MG63 (cell line): ENCODE measurements at places on chromosomes 4 and X. TPM values are rescaled to one million over a fixed set of nuclear protein-coding genes. Genes with fewer than 3 reads are reported as not detected.

SYNPO2 gene
- 0.10 and 0.46 TPM in 2 replicates for total RNA-seq

CENPVL1 gene
- not detected in 2 replicates for total RNA-seq

CFP gene
- total RNA-seq: not detected in 2 replicates

FAM50A gene
- total RNA-seq: 33.4 and 35.4 TPM in 2 replicates

DNA sequence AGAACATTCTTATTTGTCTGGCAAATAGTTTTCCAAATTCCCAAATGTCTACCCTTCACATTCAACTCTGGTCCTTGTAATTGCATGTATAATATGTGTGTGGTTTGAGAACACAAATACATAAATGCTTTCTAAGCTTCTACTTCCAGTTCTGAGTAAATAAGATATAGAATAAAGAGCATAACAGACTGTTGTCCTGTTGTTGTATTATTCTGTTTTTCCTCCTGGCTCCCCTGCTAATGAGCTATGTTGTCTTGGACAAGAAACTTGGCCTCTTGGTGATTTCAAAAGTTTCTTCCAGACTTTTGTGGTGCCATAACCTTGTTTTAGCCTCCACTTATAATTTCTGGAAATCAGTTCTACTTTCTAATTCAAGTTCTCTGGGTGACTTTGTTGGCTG is 75.3 kb upstream of the USP38 start:
- DNase-seq: no peak

GRCh38 chr4:112266823-112267222 is 18.9 kb downstream of the TIFA start:
- DNase-seq: no peak

GRCh38 chr4:150140774-150141400 is 62.6 kb downstream of the DCLK2 start:
- DNase-seq: no peak

DNA sequence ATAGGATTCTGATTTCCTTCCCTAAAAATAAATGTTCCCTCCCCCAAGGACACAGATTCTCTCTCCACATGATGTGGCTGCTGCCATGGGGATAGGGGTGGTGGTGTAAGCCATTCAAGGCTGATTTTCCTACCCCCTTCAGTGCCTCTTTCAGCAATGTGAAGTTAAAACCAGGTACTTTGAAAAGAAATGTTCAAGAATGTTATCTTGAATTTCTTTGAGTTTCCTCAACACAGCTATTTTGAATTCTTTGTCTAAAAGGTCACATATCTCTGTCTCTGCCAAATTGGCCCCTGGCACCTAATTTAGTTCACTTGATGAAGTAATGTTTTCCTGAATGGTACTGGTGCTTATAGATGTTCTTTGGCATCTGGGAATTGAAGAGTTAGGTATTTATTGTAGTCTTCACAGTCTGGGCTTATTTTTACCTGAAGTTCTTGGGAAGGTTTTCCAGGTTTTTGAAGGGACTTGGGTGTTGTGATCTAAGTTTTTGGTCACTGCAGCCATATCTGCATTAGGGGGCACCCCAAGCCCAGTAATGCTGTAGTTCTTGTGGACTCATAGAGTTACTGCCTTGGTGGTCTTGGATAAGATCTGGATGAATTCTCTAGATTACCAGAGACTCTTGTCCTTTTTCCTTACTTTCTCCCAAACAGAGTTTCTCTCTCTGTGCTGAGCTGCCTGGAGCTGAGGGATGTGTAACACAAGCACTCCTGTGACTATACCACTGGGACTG is 7.6 kb upstream of the DIPK2B start:
- no peak for DNase-seq

RAI2 gene
- not detected in 2 replicates for total RNA-seq

- no peak for DNase-seq
Observed at GRCh38 chr4:5120468-5120867, 69.2 kb downstream of the STK32B start.

- peak; percentile 60 for DNase-seq
Observed at GRCh38 chrX:104270916-104271512, 16.3 kb upstream of the ESX1 start.

GRCh38 chrX:54808109-54808604 is 612 bp downstream of the MAGED2 start:
- peak; percentile 49 for DNase-seq

DNA sequence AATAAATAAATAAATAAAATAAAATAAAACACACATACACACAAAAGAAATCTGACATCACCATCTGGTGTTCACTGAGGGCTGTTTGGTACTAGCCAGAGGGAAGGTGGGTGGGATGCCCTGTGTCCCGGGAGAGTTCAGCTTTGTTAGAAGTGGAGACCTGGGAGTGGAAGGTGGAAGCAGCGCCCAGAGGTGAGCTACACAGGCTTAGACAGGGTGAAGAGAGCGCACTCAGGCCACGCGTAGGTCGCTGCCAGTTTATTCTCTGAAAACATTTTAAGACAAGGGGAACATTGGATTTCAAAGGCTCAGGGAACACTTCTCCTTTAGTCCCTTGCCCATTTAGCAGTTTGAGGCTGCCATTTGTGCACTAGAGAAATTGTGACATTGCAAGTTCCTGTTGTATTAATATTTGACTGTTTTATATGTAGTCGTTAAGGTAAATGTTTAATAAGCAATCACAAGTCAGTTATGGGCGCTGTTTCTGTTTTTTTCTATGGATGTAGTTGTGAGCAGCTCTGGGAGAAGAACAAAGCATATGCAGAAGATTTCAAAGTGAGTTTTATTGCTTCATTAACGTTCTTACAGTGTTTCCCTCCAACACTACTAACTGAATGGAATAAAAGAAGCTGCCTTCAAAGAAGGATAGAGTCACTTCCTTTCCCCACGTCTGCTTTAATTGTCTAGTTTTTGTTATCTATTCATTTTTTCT is 405.5 kb upstream of the NR3C2 start:
- DNase-seq: no peak

NRK gene
- not detected in 2 replicates for total RNA-seq

DNA sequence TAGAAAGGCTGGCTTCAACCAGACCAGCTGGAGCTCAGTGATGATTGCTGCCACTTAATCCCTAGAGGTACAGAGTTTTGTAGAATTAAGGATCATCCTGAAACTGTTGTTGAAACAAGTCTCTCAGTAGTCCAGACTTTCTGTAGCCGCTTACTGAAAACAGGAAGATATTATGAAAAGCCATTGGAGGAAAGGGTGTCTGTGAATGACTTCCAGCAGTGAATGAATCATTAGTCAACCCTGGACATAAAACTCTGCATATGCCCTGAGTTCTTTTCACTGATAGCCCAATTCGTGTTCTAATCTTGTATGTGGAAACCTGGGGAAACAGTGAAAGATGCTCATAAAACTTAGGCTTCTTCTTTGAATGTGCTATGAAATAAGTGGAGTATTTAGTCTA is 14.8 kb downstream of the HOPX start:
- no peak for DNase-seq

- DNase-seq: no peak
Observed at GRCh38 chrX:72382202-72382595, 76.5 kb upstream of the CITED1 start.

FRMPD4 gene
- 0.66 and 1.4 TPM in 2 replicates for total RNA-seq

DNA sequence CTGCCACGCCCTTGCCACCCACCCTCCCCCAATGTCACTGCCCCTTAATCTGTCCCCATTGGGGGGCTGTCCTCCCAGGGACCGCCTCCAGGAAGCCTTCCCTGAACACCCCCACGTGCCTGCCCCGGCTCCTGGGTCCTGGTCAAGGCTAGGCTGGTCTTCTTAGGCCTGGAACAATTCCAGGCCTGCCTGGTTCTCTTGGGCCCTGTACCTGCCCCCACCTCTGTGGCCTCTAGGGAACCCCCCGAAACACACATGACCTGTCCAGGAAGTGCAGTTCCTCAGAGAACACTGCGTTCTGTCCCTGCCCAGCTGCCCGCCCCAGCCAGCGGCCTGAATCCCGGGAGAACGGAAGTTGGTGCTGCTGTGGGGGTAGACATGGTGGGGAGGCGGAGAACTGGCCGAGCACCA is 5.1 kb downstream of the MXD4 start:
- no peak for DNase-seq

GRCh38 chr4:20253735-20254409 is 2.2 kb downstream of the SLIT2 start:
- peak; percentile 54 for DNase-seq

- DNase-seq: no peak
Observed at GRCh38 chrX:38820751-38821150, 19.5 kb downstream of the MID1IP1 start.

AWAT2 gene
- total RNA-seq: not detected in 2 replicates

MRPS18C gene
- total RNA-seq: 20.9 and 26.7 TPM in 2 replicates

- no peak for DNase-seq
Observed at GRCh38 chr4:121765971-121766538, 1.1 kb upstream of the SMIM43 start.

SAP30 gene
- 47.2 and 62.0 TPM in 2 replicates for total RNA-seq

GRCh38 chr4:76987153-76987591 is 37.6 kb downstream of the SEPTIN11 start:
- DNase-seq: peak; percentile 70

PAK3 gene
- total RNA-seq: not detected in 2 replicates

GRCh38 chr4:39732728-39733127 is 34.8 kb downstream of the UBE2K start:
- peak; percentile 67 for DNase-seq

GPM6B gene
- total RNA-seq: 0.16 TPM in 1 of 2 replicates, not detected in the other

YY2 gene
- 0.62 and 0.69 TPM in 2 replicates for total RNA-seq

DNA sequence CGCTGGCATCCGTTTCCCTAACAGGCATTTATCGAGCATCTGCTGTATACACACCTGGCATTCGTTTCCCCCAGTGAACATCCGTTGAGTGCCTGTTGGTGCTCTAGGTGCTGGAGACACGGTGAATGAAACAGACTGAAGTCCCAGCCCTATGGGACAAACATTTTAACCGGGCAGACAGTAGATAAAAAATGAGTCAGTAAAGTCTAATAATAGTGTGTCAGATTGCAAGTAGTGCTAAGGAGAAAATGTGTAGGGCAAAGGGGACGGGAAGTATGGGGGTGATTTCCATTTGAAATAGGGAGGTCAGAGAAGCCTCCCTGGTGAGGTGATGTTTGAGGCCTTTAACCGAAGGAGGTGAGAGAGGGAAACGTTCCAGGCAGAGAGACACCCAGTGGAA is 5.3 kb upstream of the EBP start:
- DNase-seq: no peak

AMOT gene
- 0.79 and 2.7 TPM in 2 replicates for total RNA-seq

- DNase-seq: no peak
Observed at GRCh38 chrX:94942603-94943002, 1268.6 kb downstream of the FAM133A start.

DNA sequence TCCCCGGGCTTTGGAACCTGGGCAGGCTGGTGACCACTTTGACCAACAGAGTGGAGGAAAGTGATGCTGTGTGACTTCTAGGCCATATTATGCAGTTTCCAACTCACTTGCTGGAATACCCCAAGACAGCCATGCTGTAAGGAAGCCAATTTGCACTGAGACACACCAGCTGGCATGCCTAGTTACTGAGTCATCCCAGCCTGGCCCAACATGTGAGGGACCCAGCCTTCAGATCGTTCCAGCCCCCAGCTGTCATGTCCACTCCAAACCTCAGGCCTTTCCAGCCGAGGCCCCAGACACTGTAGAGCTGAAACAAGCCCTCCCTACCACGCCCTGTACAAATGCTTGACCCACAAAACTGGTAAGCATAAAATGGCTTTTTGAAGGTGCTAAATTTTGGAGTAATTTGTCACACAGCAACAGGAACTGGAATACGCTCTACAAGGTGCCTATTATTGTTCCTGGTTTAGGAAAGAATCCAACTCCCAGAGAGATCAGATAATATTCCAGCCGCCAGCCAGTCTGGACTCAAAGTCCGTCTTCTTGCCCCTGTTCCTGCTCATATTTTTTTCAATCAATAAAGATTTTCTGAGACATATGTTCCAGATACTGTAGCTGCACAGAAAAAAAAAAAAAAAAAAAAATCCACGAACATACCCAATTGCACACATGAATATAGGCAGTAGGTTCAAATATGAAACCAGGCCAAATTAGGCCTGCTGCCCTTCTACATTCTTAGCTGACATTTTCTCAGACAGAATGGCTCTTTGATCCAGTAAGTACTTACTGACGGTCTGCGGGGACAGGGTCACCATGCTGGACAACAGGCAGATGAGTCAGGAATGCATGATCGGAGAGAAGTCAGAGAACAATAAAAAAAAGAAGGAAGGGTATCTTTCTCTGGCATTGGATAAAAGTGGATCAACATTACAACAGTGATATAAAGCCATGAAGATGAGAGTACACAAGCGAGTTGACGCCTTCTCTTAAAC is 35.1 kb downstream of the SH3KBP1 start:
- peak; percentile 67 for DNase-seq

GRCh38 chrX:98194036-98194435 is 1310.3 kb downstream of the RPA4 start:
- DNase-seq: no peak

ENPEP gene
- total RNA-seq: not detected in 2 replicates

TBC1D9 gene
- total RNA-seq: 7.9 and 8.5 TPM in 2 replicates

DNA sequence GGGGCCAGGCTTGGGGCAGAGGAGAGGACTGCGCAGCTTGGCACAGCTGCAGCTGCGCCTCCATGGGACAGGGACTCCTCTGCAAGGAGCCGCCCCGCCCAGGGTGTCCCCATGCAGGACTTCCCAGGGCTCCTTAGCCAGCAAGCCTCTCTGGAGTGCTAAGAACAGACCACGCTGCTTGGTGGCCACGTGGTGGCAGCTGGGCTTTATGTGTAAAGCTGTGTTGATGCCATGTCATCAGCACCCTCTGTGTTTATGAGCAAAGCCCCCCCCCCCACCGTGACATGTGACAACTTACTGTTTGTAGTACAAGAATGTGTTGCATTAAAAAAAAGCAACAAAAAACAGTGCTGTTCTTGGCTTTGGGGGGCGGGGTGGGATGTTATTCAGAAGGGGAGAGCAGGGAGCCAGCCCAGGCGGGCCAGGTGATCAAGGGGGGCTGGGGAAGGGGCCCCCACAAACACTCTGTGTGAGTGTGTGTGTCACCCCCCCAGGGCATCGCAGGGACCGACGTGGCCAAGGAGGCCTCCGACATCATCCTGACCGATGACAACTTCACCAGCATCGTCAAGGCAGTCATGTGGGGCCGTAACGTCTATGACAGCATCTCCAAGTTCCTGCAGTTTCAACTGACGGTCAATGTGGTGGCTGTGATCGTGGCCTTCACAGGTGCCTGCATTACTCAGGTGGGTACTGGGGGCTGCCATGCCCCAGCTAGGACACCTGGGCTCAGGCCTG is 40.3 kb downstream of the ATP2B3 start:
- no peak for DNase-seq

GRCh38 chrX:45888518-45888917 is 656.7 kb downstream of the ZNF674 start:
- no peak for DNase-seq

DNA sequence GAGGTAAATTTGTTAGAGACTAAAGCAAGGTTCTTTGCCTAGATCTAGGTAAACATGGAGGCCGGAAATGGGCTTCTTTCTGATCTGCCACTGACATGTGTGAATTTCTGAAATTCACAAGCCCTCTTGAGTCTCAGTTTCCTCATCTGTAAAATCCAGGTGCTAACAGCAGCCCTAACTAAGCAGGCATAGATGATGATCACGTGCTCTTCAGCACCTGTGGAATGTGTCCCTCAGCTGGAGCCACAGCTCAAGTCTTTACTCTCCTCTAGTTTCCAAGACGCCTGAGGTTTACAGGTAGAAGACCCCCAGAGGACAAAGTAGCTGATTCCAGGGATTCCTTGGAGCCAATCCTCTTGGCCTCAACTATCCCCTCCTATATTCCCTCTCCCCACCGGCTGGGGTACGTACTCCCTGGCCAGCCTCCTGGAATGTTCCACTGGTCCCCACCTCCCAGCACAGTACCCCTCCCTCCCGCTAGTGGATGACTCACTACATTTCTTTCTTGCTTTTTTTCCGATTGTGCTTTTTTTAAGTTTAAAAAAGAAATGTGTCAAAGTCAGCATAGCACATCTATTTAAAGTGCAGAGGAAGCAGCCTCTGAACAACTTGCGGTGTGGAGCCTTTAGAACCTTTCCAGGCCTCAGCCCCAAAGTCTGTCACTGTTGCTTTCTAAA is 98.4 kb downstream of the PHKA2 start:
- DNase-seq: no peak
